Ovary (tissue), 10 donors: ENCODE measurements at places on chromosomes 7 and 10. TPM values are rescaled to one million over a fixed set of nuclear protein-coding genes. Genes with fewer than 3 reads are reported as not detected.
A peak's percentile ranks its signal among the peaks of the same experiment; 100 is the strongest.

RPEL1 gene
- not detected for polyA plus RNA-seq

FXYD4 gene
- not detected for polyA plus RNA-seq

APBB1IP gene
- 10.2 TPM for polyA plus RNA-seq

GRCh38 chr10:33334805-33335550, 511 bp upstream of the NRP1 start:
- H3K27me3 ChIP-seq: no peaks in the 10 kb centered on the region
- H3K36me3 ChIP-seq: no peaks in the 10 kb centered on the region
- peak; percentile 83 for DNase-seq
- H3K4me3 ChIP-seq: peak overlapping the region; percentile 69
- peaks cover 2% of the 10 kb centered on the region for H3K4me1 ChIP-seq

DNA sequence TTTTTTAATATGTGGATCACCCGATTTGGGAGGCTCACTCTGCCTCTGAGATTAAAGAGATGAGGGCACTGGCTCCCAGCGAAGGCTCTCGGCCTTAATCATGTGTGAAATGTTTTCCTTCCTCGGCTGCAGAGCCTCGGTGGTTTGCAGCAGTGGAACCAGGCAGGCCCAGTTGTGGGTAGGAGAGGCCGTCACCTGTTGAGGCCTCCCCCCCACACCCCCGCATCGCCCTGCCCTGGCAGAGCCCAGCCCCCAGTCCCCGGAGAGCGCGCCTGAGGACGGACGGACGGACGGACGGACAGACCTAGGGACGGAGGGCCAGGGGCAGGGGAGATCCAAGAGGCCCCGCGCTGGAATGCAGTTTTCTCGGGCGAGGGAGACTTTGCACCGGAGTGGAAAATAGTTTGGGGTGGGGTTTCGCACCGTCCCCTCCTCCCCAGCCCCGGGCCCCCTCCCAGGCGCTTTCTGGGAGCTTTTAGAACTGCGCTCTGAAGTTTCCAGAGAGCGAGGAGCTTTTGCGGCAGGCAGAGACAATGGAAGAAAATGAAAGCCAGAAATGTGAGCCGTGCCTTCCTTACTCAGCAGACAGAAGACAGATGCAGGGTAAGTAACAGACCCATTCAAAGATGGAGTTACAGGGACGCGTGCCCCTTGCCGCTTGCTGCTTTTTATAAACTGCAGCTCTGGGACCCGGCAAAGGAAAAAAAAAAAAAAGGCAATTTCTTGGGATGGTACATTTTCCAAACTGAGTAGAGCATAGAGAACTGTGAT, at the start of gene KIAA1217:
Gene KIAA1217, plus strand, starts transcription at position 478 of the 771 bp plus-strand sequence. Its CDS starts 56 bp downstream, at position 534.
- H3K27me3 ChIP-seq: no peaks in the 10 kb centered on the region
- H3K4me3 ChIP-seq: peak within 1 kb of the TSS; percentile 50
- DNase-seq: peak; percentile 72
- H3K4me1 ChIP-seq: no peaks in the 10 kb centered on the region

- peaks cover 2% of the 10 kb centered on the region for H3K4me1 ChIP-seq
- H3K36me3 ChIP-seq: no peaks in the 10 kb centered on the region
- no peak overlapping the region for H3K4me3 ChIP-seq
- DNase-seq: no peak
- H3K27ac ChIP-seq: no peak overlapping the region
These were observed 125.2 kb upstream of the RET start for GRCh38 chr10:42951486-42952251.

- H3K4me1 ChIP-seq: no peaks in the 10 kb centered on the region
- H3K4me3 ChIP-seq: no peak overlapping the region
- no peak for DNase-seq
- no peaks in the 10 kb centered on the region for H3K36me3 ChIP-seq
- no peaks in the 10 kb centered on the region for H3K27me3 ChIP-seq
These were observed 365.3 kb upstream of the IGFBP3 start for GRCh38 chr7:46286356-46286755.

DNA sequence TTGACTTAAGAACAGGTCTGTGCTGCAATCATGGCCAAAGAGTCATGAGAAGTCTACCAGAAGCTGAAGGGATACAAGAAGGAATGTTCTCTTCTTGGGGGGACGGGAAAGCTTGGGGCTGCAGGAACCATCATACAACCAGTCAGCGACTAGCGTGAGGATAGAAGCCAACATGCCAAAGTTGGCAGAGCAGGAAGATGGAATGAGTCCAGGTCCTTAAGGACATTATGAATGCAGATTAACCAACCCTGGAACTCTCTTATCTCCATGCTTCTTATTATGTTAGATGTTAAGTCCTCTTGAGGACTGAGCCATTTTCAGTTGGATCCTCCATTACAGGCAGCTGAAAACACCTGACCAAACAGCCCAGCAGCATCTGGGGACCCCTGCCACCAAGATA, 17.2 kb upstream of the CACUL1 start:
- H3K4me3 ChIP-seq: no peak overlapping the region
- no peaks in the 10 kb centered on the region for H3K36me3 ChIP-seq
- no peak overlapping the region for H3K27ac ChIP-seq
- no peaks in the 10 kb centered on the region for H3K27me3 ChIP-seq
- no peak for DNase-seq

GRCh38 chr7:115447495-115447894, 525.6 kb downstream of the MDFIC start:
- no peak overlapping the region for H3K27ac ChIP-seq
- no peaks in the 10 kb centered on the region for H3K27me3 ChIP-seq
- H3K36me3 ChIP-seq: no peaks in the 10 kb centered on the region
- no peak overlapping the region for H3K4me3 ChIP-seq
- no peak for DNase-seq

DNA sequence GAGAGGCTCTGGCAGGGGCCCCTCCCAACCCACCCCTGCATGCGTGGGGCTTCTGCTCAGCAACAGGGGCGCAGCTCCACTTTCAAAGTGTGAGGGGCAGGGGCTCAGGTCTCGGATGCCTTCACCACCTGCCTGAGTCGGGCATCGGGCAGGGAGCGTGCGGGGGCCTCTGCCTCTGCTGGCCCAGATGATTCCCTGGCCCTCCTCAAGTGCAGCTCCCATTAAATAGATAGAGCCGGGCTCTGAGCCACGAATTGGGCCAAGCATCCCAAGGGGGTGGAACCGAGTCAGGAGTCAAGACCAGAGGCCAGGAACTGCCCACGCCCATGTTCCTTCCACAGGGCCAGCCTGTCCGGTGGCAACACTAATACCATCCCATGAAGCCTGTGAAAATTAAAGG, 108.9 kb upstream of the FAM20C start:
- H3K36me3 ChIP-seq: no peaks in the 10 kb centered on the region
- no peak for DNase-seq
- H3K27ac ChIP-seq: no peak overlapping the region
- H3K4me3 ChIP-seq: no peak overlapping the region

DNA sequence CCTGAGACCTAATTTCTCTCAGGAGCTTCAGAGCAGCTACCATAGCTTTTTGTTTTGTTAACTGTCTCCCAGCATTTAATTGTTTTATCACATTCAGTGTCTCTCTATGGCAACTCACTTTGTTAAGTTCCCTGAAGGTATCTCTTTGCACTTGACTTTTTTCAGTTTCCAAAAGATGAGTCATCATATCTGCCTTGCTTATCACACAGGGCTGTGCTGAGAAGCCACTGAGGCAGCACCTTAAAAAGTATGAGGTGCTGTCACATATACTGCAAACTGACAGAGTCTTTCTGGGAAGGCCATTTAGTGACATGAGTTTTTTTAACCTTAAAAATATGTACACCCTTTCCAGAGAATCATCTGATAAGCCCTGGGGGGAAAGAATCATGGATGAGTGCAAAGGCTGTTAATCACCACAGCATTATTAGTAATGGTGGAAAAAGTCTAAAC, 56.8 kb downstream of the PPP1R3C start:
- H3K4me3 ChIP-seq: no peak overlapping the region
- no peak for DNase-seq
- H3K36me3 ChIP-seq: no peaks in the 10 kb centered on the region

DNA sequence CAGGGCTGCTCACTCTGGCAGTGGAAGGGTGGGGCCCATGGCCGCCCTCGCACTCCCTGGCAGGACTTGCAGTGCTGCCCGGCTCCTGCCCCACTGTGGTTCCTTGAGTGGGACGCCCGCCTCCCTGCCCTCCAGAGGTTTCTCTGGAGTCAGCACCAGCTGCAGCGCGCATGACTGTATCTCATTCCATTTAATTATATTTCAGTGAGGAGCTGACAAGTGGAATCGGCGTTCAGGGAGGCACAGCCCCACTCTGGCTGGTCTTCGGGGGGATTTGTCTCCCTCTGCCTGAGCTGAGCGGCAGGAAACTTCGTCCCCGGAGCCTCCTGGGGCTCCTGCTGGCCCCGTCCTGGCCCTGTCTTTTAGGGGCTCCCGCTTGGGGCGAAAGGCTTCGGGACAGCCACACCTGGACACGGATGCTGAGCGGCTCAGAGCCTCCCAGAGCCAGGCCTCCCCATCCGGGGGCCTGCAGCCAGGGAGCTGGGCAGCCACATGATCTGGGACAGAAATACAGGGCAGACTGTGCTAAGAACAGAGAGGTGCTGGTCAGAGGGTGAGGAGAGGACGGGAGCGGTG, 75.3 kb upstream of the NKX6-2 start:
- H3K27me3 ChIP-seq: no peaks in the 10 kb centered on the region
- H3K4me3 ChIP-seq: no peak overlapping the region
- DNase-seq: no peak
